Cortex of kidney (tissue), 1 donor: ENCODE measurements at places on chromosomes 5 and 9.

DNA sequence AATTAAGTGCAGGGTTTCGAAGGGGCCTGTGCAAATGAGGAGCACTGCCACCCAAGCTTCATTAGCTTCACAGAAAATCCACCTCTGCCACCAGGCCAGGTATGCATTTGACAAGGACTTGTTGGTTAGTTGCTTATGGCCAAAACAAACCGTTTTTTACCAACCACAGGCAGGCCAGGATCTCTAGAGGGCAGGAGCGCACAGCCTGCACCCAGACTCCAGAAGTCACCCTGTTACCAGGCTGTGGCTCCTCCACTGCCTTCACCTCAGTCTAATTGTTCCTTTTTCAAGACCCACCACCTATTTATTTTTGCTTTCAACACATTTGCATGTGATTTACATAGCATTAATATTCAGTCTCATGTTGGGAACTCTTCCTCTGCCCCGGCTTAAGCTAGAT is 78.3 kb upstream of the HSPA9 start:
- no peak for DNase-seq

- DNase-seq, result no peak
Measured at GRCh38 chr5:157460921-157461792, 1.1 kb downstream of the NIPAL4 start.

- no peak for DNase-seq
Measured at GRCh38 chr5:123518111-123518510, 6.1 kb downstream of the CSNK1G3 start.

DNA sequence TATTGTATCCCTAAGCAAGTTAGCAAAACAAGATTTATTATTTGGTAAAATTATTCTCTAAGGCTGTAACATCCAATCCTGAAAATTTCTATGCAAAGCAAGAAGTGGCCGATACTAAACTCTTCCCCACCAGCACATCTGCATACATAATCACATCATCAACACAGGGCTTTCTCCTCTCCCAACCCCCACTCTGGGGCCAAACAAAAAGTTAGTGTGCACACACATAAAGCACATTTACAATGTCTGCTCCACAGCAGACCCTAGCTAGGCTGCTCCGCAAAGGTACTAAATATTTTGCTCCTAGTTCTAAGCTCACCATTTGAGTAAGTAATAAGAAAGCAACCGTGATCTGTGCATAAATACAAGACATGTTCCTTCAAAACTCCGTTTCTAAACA is 3.6 kb downstream of the RNF130 start:
- DNase-seq, result no peak

- no peak for DNase-seq
Measured at GRCh38 chr9:93319301-93319991, 132.0 kb upstream of the FAM120A start.

GRCh38 chr9:91177661-91178280 is 183.9 kb downstream of the AUH start:
- no peak for DNase-seq

- DNase-seq, result no peak
Measured at GRCh38 chr5:170132976-170133448, 27.3 kb downstream of the FOXI1 start.

DNA sequence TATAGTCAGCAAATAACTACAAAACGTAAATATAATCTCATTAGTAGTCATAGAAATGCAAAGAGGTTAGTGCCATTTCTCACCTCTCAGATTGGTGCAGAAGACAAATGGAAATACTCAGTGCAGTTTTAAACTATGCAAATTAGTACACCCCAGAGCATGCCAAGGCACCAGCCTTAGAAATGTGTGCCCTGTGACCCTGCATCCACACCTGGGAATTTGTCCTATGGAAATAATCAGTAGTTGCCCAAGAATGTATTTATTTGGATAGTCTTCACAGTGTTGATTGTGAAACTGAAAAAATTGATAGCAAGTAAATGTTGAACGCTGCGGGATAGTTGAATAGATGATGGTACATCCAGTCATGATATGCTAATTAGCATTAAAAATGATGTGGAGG is 152.7 kb downstream of the KDM4C start:
- DNase-seq, result no peak

DNA sequence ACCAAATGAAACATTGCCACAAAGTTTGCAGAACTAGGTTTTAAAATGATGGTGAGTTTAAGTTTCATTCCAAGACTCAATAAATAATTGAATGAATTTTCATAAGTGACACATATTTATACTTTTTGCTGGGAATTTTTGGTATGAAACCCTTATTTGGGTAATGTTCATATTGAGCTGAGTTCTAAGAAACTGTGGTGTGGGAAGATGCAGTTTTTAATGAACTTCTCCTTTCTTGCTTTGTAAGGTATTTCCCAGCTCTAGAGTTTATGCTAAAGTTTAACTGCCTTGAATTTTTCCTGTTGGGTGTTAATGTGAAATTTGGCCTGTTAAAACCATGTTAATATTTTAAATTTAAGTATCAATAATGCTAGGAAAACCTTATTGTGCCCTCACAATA is 15.1 kb downstream of the RABGAP1 start:
- no peak for DNase-seq

- DNase-seq, result no peak
Measured at GRCh38 chr9:93645149-93645889, 68.9 kb downstream of the PHF2 start.
